ENCODE measurements at places on chromosomes 1 and 21.

DNA sequence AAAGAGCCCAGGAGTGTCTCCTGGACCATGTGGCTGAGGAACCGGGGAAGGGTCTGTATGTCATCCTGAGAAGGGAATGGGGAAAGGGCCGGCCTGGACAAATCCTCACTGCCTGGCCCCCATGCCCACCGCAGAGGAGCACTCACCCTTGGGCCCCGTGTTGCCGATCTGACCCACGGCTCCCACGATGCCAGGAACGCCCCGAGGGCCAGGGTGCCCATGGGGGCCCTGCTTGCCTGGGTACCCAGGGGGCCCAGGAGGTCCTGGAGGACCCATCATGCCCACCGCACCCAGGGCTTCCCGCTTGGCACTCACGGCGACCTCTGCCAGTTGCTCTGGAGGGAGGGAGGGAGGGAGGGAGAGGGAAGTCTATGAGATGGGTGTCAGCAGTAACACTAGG, 14.6 kb downstream of the COL9A2 start:
- DNase-seq = no peak
- no peak overlapping the region for H3K27ac ChIP-seq
- H3K4me1 ChIP-seq = no peaks in the 10 kb centered on the region
- H3K36me3 ChIP-seq = 0 out of 3 replicates have a peak, but pooled peaks cover 3% of the 10 kb centered on the region
- no peaks in the 10 kb centered on the region for H3K27me3 ChIP-seq

GRCh38 chr1:58996341-58997059, 212.7 kb upstream of the JUN start:
- no peak overlapping the region for H3K27ac ChIP-seq
- DNase-seq = no peak
- H3K4me1 ChIP-seq = no peaks in the 10 kb centered on the region
- no peak overlapping the region for H3K4me3 ChIP-seq
- H3K36me3 ChIP-seq = no peaks in the 10 kb centered on the region
- no peaks in the 10 kb centered on the region for H3K27me3 ChIP-seq

DNA sequence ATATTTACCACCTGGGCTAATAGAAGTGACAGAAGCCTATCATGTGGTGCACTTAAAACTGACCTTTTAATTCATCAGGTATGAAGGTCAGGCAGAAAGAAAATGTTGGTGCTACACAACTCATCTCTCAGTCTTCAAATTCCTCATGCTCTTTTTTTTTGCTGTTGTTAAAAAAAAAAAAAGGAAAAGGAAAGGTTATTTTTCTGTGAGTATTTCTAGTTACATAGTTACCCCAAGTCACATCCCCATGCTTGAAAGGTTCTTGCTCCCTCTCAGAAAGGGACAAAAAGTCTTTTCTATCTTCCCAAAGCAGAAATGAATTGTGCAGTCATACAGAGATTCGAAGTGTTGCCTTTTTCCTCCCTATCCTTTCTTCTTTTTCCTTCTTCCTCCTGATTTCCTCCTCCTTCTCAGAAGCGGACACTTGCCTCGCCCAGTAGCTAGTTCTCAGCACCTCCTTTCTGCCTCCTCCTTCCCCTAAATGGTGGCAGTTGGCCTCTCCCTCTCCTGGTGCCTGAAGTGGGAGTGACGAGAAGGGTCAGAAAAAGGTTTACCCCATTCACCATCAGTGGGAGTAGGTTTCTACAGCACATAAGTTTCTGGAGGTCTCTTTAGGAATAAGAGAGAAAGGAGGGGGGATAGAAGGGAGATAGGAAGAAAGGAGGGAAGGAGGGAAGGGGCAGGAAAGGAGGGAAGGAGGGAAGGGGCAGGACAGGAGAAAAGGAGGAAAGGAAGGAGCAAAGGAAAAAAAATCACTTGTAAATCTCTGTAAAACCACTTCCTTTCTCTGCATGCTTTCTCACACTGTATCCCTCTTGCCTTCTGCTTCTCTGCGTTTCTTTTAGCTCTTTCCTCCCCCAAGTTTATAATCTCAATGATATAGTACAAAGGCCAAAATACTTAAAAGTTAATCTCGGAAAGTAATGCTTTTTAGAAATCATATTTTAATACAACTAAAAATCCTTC, 20.4 kb upstream of the C1orf105 start:
- no peaks in the 10 kb centered on the region for H3K4me1 ChIP-seq
- H3K36me3 ChIP-seq = no peaks in the 10 kb centered on the region
- no peaks in the 10 kb centered on the region for H3K27me3 ChIP-seq
- H3K27ac ChIP-seq = no peak overlapping the region

- H3K27ac ChIP-seq = no peak overlapping the region
- DNase-seq = no peak
- no peaks in the 10 kb centered on the region for H3K36me3 ChIP-seq
- H3K4me3 ChIP-seq = no peak overlapping the region
These were observed 35.4 kb downstream of the SUSD4 start for GRCh38 chr1:223328566-223328965.

DNA sequence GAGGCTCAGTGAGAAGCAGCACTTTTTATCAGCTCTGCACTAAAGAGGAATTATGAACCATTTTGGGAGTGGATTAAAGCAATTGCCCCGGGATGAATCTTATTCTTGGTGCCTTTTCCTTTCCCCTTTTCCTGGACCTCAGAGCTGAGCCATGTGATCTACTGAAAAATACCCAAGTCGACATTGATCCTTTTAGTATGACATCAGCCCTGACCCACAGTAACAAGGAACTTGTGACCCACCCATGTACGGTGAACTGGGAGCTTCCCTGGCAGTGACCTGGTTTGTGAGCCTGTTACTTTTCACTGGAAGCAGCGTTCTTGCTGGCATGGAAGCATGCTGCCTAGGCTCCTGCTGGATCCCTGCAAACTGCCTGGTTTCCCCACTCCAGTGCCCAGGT, 15.9 kb downstream of the AJAP1 start:
- no peak overlapping the region for H3K27ac ChIP-seq
- DNase-seq = no peak
- peaks cover 4% of the 10 kb centered on the region for H3K36me3 ChIP-seq
- no peak overlapping the region for H3K4me3 ChIP-seq
- no peaks in the 10 kb centered on the region for H3K27me3 ChIP-seq
- H3K4me1 ChIP-seq = no peaks in the 10 kb centered on the region

DNA sequence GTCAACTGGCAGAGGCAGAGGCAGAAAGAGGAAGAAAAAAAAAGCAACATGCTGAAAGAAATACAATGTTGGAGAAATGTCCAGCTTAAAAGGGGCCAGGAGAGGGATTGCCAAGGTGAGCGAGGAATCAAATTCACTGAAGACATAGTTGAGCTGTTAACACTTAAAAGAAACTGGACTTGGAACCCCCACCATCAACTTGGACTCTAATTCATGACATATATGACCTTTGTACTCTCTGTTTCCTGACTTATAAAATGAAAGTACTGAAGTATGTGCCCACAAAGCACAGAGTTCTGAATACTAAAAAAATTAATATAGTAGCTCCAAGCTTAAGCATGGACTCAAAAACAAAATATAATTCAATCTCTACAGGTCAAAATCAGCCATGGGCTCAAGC, 16.1 kb downstream of the PRR9 start:
- H3K4me1 ChIP-seq = no peaks in the 10 kb centered on the region
- no peak overlapping the region for H3K27ac ChIP-seq
- DNase-seq = no peak
- H3K27me3 ChIP-seq = no peaks in the 10 kb centered on the region
- H3K36me3 ChIP-seq = no peaks in the 10 kb centered on the region

GRCh38 chr1:89673251-89673650, 40.3 kb downstream of the LRRC8C start:
- no peak for DNase-seq
- H3K27me3 ChIP-seq = no peaks in the 10 kb centered on the region
- H3K36me3 ChIP-seq = no peaks in the 10 kb centered on the region
- no peak overlapping the region for H3K27ac ChIP-seq
- H3K4me1 ChIP-seq = 0 out of 2 replicates have a peak, but pooled peaks cover 2% of the 10 kb centered on the region
- H3K4me3 ChIP-seq = no peak overlapping the region

- H3K4me3 ChIP-seq = no peak overlapping the region
- H3K4me1 ChIP-seq = no peaks in the 10 kb centered on the region
- no peak for DNase-seq
- H3K36me3 ChIP-seq = no peaks in the 10 kb centered on the region
- no peaks in the 10 kb centered on the region for H3K27me3 ChIP-seq
These were observed 47.8 kb upstream of the BTG3 start for GRCh38 chr21:17660452-17660851.

GRCh38 chr1:81197591-81197990, 603.1 kb upstream of the ADGRL2 start:
- no peak overlapping the region for H3K27ac ChIP-seq
- H3K4me3 ChIP-seq = no peak overlapping the region
- H3K27me3 ChIP-seq = no peaks in the 10 kb centered on the region
- DNase-seq = no peak
- no peaks in the 10 kb centered on the region for H3K4me1 ChIP-seq
- no peaks in the 10 kb centered on the region for H3K36me3 ChIP-seq

GRCh38 chr1:31980835-31981455, 32.7 kb upstream of the KHDRBS1 start:
- DNase-seq = no peak
- H3K27ac ChIP-seq = no peak overlapping the region
- H3K4me3 ChIP-seq = no peak overlapping the region
- no peaks in the 10 kb centered on the region for H3K27me3 ChIP-seq
- H3K36me3 ChIP-seq = no peaks in the 10 kb centered on the region

DNA sequence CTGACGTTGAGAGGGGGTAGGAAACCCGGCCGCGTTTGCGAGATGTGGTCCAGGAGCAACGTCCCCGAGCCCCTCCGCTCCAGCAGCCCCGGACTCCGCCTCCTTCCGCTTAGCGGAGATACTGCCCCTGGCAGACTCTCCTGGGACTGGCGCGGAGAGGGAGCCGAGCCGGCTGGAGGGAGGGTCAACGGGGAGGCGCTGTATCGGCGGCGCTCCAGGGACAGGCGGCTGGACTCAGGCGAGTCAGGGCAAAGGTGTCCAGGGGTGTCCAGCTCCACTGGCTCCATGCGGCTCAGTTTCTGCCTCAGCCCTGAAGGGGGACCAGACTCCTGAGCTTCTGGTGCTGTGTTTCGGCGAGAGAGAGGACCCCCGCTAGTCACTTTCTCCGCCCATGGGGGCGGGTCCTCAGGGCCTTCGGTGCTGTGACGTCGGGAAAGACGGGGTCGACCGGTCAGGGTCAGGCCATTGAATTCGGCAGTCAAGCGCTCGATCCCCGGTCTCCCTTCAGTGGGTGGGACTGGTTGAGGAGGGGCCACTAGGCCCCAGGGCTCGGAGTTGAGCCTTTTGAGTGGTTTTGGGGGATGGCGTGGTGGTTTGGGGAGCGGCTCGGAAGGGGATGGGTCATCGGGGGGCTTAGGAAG, 2.8 kb upstream of the LIX1L start:
- peaks cover 2% of the 10 kb centered on the region for H3K4me1 ChIP-seq
- no peaks in the 10 kb centered on the region for H3K36me3 ChIP-seq
- H3K27me3 ChIP-seq = peaks cover 43% of the 10 kb centered on the region

GRCh38 chr1:235657269-235657668, 7.7 kb upstream of the GNG4 start:
- no peak overlapping the region for H3K27ac ChIP-seq
- H3K4me3 ChIP-seq = no peak overlapping the region
- peaks cover 2% of the 10 kb centered on the region for H3K4me1 ChIP-seq
- no peak for DNase-seq
- no peaks in the 10 kb centered on the region for H3K27me3 ChIP-seq
- H3K36me3 ChIP-seq = peaks cover 4% of the 10 kb centered on the region

GRCh38 chr1:200306944-200307754, 102.7 kb downstream of the ZNF281 start:
- H3K4me3 ChIP-seq = no peak overlapping the region
- H3K27me3 ChIP-seq = no peaks in the 10 kb centered on the region
- no peak overlapping the region for H3K27ac ChIP-seq
- no peaks in the 10 kb centered on the region for H3K4me1 ChIP-seq
- no peak for DNase-seq
- H3K36me3 ChIP-seq = no peaks in the 10 kb centered on the region

DNA sequence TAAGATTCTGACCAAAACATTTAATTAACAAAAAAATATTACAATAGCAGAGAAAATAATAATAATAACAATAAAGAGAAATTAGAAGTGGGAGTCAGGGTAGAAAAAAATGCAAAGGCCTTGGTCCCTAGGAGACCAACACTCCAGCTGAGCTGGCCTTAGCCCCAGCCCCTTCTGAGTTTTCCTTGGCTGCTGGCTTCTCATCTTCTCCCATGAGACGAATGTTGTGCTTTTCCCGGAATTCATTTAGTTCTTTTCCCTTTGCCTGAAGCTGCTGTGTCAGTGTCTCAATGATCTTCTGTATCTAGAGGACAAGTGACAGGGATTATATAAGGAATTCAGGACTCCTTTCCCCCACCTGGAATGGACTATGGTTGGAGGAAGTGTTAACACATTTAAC, 2.4 kb downstream of the KLHDC9 start:
- peaks cover 28% of the 10 kb centered on the region for H3K36me3 ChIP-seq
- H3K27me3 ChIP-seq = no peaks in the 10 kb centered on the region
- DNase-seq = no peak
- no peak overlapping the region for H3K27ac ChIP-seq
- no peak overlapping the region for H3K4me3 ChIP-seq

DNA sequence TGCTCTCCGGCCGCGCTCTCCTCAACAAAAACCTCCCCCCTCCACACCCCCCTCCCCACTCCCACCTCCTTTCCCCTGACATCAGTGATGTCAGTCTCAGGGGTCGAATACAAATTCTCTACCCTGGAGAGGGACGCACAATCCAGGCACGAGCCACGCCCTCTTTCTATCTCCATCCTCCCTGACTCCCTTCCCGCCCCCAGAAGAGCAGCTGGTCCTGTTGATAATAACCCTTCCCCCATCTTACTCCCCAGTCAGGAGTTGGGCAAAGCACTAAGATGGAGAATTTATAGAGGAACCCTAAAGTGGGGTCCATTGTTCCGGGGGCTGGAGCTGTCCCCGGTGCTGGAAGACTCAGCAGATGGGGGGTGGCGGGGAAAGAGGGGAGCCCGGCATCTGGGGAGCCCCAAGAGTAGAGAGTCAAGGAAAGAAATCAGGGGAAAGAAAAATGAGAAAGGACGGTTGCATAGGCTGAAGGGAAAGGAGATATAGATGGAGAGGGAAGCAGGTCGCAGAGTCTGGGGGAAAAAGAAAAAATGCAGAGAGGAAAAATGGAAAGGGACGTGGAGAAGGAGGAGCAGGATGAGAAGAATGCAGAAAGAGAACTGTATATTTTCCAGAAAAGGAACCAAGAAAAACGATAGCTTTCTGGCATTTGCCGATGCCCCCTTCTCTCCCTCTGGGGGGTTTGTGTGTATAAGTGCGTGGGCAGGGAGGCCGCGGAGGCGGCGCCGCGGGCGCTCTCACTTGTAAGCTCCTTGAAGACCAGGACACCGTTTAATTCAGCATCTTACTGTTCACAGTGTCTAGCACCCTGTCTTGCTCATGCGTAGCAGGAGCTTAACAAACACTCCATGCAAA, at the start of gene CELF3:
CELF3 (minus strand) TSS at position 33 of the 861 bp plus-strand sequence. CDS start 783 bp downstream, outside the sequence.
- H3K4me3 ChIP-seq = peak within 1 kb of the TSS; percentile 82
- 0 out of 2 replicates have a peak, but pooled peaks cover 6% of the 10 kb centered on the region for H3K4me1 ChIP-seq
- peak; percentile 76 for DNase-seq
- no peak within 1 kb of the TSS for H3K27ac ChIP-seq

GRCh38 chr1:86913399-86913895, 479 bp downstream of the SELENOF start:
- peaks cover 17% of the 10 kb centered on the region for H3K36me3 ChIP-seq
- no peaks in the 10 kb centered on the region for H3K4me1 ChIP-seq
- H3K27me3 ChIP-seq = no peaks in the 10 kb centered on the region
- H3K4me3 ChIP-seq = no peak overlapping the region
- peak overlapping the region; percentile 81 for H3K27ac ChIP-seq

- H3K27me3 ChIP-seq = no peaks in the 10 kb centered on the region
- H3K4me3 ChIP-seq = no peak overlapping the region
- H3K36me3 ChIP-seq = no peaks in the 10 kb centered on the region
- no peaks in the 10 kb centered on the region for H3K4me1 ChIP-seq
- DNase-seq = no peak
- no peak overlapping the region for H3K27ac ChIP-seq
These were observed 116.9 kb downstream of the TGFBR3 start for GRCh38 chr1:91768786-91769725.
